AG04450 (cell line): ENCODE measurements at places on chromosomes 4 and X.

DNA sequence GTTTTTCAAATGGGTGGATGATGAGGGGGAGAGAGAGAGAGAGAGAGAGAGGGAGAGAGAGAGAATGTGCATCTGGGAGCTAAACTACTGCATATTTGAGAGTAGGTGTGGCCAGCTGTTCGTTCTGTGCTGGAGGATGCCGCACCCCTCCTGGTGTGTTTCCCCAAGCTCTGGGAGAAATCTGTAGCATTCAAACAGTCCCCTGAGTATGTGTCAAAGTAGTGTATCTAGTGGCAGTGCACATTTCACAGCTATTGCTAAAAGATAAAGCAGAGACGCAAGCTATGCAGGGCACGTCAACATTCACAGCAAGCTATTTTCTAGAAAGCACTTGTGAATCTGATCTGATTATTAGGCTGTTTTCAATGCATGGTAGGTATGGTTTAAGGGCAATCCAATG lies 83.5 kb upstream of the LIMCH1 start:
- no peak for DNase-seq

DNA sequence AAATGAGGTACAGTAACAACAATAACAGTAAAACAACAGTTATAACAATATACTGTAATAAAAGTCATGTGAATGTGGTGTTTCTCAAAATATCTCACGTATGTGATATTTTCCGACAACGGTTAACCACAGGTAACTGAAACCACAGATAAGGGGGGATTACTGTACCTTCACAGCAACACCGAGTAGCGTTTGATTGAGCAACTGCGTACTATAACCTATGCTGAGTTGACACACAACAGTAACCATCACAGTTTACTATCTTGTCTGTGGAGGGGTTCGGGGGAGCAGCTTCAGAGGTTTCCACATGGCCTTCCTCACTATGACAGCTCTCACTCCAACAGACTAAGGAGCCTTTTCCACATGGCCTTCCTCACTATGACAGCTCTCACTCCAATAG lies 13.4 kb downstream of the RBMX2 start:
- no peak for DNase-seq

- DNase-seq: no peak
Observed at GRCh38 chr4:2260344-2261109, 1.4 kb downstream of the MXD4 start.

DNA sequence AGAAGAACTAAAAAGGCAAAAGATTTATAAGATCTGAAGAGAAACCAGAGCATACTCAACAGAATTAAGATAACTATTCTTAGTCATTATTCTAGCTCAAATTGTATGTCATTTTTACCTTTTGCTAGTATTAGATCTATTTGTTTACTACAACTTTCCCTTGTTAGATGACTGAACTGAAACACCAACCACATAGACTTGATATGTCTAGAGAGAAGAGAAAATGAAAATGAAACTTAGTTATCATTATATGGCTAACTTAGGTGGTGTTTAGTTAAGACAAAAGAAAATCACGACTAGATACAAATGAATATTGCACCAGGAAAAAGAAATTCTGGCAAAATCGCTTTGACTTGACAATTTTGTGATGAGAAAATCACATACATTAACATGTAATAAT lies 690.8 kb downstream of the PCDH18 start:
- DNase-seq: no peak

DNA sequence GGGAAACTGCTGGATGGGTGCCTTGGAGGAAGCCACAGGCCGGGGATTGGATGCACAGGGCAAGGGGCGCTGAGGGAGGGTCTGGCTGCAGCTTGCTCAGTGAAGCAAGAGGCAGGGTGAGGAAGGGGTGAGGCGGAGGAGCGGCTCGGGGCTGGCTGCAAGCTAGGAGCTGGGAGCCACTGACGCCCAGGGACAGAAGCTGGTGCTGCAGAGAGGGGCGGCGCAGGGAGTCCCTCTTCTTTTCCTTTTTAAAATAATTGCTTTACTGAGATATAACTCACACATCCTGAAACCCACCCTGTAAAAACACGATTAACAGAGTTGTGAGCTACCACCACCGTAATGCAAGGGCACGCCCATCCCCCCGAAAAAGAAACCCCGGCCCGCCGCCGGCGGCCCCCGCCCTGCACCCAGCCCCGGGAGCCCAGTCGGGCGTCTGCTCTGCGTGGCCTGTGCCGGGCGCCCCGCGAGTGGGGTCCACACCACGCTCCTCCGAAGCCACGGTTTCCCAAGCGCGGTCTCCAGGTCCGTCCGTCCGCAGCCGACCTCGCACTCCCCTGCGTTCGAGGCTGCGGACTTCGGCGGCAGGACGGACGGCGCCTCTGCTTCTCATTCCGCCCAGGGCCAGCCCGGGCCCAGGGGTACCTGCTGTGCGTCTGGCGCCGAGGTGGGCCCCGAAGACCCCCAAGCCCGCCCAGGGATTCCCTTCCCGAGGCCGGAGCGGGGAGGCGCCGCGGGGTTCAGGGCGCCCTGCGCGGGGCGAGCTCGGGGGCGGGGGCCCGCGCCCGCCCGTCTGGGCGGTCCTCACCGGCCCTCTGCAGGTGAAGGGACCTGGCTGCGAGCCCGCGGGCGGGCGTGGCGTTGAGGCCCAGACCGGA lies 866 bp upstream of the UVSSA start:
- DNase-seq: no peak

- no peak for DNase-seq
Observed at GRCh38 chr4:166078383-166078782, 205.3 kb downstream of the TLL1 start.

- no peak for DNase-seq
Observed at GRCh38 chr4:14233126-14233525, 605.6 kb upstream of the BOD1L1 start.

DNA sequence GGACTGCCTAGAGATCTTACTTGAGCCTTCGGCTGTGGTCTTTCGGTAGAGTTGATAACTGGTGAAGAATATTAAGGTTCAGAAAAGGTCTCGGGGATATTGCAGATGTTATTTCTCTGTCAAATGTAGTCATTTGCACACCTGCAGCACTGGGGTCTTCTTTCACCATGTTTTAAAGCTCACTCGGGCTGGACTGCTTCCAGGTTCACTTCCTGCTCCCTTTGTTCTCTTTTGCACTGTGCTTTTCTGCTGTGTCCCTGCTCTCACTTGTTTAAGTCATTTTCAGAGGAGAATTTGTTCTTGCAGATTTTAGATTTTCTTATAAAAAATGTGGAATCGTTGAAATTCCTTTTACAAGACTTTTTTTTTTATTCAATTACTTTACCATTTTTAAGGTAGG lies 68.5 kb downstream of the BMPR1B start:
- no peak for DNase-seq

- no peak for DNase-seq
Observed at GRCh38 chrX:150007356-150007755, 69.1 kb upstream of the EOLA2 start.

GRCh38 chr4:96383349-96383748 lies 543.5 kb downstream of the PDHA2 start:
- no peak for DNase-seq

DNA sequence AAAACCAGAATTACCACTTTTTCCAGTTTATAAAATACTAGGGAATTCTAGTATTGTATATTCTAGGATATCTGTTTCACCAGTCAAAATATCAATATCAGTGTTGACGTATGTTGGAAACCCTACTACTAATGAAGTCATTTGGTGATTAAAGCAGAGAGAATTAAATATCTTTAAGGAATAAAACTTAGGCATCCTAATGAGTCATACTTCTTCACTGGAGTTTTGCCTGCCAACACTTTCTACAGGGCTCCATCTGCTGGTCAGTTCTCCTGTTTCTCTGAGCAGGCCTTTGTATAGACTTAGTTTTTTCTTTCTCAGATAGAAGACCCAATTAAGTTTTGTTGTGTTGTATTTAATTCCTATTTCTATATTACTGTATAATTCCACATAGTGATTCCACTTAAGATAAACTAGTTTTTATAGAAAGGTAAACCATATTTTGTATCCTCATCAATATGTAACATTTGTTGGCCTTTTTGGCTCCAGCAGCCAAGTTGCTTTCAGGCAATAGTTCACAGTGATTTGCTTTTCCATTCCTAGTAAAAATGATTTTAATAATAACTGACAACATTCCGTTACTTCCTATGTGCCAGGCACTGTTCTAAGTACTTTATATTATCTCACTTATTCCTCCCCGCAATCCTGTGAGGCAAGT lies 3.5 kb downstream of the AP1AR start:
- peak; percentile 74 for DNase-seq

- no peak for DNase-seq
Observed at GRCh38 chr4:178556796-178557195, 1114.6 kb upstream of the AGA start.

DNA sequence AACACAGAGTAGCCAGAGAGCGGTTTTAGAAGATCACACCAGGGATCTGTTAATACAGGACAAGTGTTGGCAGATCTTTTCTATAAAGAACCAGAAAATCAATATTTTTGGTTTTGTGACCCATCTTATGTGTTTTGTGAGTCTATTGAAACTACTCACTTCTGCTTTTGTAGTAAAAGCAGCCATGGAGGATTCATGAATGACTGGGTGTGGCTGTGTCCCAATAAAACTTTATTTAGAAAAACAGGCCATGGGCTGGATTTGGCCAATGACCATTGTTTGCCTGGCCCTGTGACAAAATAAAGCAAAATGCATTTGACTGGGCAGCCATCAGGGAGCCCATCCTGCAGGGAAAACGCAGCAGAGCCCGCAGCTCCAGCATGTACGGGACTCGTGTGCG lies 99.9 kb upstream of the ADRA2C start:
- no peak for DNase-seq

DNA sequence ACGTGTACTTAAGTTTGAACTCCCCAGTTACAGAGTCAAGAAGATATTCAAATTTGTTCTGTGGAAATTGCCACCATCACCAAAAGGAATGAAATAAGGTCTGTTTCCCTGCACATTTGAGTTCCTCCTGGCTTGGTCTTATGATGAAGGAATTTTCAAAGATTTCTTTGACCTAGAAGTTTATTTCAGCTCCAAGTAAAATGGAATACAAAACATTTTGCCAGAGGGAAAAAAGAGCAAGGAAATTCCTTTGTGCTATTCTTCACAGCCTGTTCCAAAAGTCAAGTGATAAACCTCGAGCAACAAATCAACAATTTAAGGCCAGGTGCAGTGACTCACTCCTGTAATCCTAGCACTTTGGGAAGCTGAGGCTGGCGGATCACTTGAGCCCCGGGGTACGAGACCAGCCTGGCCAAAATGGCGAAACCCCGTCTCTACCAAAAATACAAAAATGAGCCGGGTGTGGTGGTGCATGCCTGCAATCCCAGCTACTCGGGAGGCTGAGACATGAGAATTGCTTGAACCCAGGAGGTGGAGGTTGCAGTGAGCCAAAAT lies 3.4 kb downstream of the NKRF start:
- no peak for DNase-seq

DNA sequence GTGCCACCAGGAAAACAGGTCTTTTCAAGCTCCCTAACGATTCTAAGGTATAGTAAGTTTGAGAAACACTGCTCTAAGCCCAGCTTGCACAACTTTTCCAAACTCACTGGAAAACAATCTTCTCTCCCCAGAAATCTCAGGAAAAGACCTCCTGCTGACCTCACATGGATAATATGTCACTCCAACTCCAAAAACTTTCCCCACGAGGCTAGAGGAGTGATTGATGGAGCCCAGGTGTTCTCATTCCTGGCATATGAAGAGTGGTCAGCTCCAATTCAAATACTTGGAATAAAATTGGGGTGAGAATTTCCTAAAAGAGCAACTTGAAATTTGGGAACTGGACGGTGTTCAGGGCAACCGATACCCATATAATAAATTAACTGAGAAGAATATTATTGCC lies 299.9 kb downstream of the PPP4R3C start:
- no peak for DNase-seq

GRCh38 chrX:13647709-13648212 lies 5.2 kb upstream of the TCEANC start:
- no peak for DNase-seq
